ENCODE measurements at places on chromosomes 1 and 21.

DNA sequence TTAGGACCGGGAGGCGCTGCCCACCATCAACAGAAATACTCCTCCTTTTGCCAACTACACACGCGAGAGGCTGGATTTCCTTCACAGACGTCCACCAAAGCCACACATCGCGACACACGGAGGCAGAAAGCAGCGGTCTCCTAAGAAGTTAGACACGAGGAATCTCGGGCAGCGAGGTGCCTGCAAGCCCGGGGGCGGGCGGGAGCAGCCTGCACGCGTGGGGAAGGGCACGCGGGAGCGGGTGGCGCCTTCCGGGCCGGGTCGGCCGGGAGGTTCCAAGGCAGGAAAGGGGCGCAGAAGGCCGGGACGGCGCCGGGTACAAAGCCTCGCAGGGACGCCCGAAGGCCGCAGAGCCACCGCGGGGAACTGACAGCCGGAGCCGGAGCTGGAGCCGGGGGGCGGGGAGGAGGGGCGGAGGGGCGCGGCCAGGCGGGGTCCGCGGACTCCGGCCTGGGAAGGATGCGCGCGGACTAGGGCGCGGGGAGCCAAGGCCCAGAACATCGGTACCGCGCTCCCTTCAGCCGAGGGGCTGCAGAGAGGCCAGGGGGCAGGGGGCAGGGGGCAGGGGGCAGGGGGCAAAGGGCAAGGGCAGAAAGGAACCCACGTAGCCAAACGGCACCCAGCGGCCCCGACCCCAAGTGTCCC is 722 bp downstream of the NPHP4 start:
- peak; percentile 26 for DNase-seq

- DNase-seq: no peak
Observed at GRCh38 chr1:169200319-169200718, 93.8 kb downstream of the ATP1B1 start.

GRCh38 chr21:46284077-46284644 is 1.2 kb downstream of the MCM3AP start:
- peak; percentile 29 for DNase-seq

- DNase-seq: no peak
Observed at GRCh38 chr1:111223126-111223685, 4.3 kb upstream of the CHI3L2 start.

- no peak for DNase-seq
Observed at GRCh38 chr1:7430047-7430608, 341.0 kb upstream of the VAMP3 start.
